CD4-positive, alpha-beta T cell treated with Interleukin-6 for 4 hours (primary cell): ENCODE measurements at places on chromosomes 2 and 18.

GRCh38 chr2:160494201-160494644 lies 616 bp upstream of the RBMS1 start:
- no peak for DNase-seq

- DNase-seq, result no peak
Observed at GRCh38 chr2:46368401-46368800, 71.2 kb downstream of the EPAS1 start.

DNA sequence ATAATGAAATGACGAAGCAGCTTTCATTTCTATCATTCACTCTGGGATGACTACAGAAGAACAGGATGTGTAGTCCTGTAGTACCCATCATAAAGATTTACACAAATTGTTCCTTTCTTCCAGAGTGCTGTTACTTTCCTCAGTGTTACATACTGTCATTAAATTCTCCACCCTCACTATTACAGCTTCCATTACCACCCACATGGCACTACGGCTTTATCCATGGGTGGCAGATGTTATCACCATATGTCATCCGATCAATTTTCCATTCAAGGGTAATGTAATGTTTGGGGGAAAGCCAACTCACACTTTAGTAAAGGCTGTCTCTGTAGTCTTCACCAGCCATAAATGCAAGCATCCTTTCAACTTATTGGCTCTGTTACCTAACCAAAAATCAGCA lies 7.1 kb upstream of the CSRNP3 start:
- no peak for DNase-seq

GRCh38 chr18:27666016-27666415 lies 480.9 kb upstream of the CHST9 start:
- no peak for DNase-seq

- no peak for DNase-seq
Observed at GRCh38 chr2:191670076-191670475, 7.9 kb upstream of the NABP1 start.

GRCh38 chr2:199552141-199552540 lies 94.4 kb upstream of the SATB2 start:
- no peak for DNase-seq
